ENCODE measurements at places on chromosomes 1 and 21. TPM values are rescaled to one million over a fixed set of nuclear protein-coding genes. Genes with fewer than 3 reads are reported as not detected.

- peaks cover 6% of the 10 kb centered on the region for H3K27me3 ChIP-seq
- peaks cover 40% of the 10 kb centered on the region for H3K4me1 ChIP-seq
- no peak within 1 kb of the TSS for H3K27ac ChIP-seq
- no peak within 1 kb of the TSS for H3K4me3 ChIP-seq
These were observed at the start of gene ACKR1 for GRCh38 chr1:159204161-159205141. TSS of gene ACKR1 (plus strand) at chr1:159204875. CDS start at chr1:159204960, 85 bp downstream.

GRCh38 chr1:145751491-145752037 lies 32.3 kb downstream of the CD160 start:
- H3K4me3 ChIP-seq, result no peak overlapping the region
- no peaks in the 10 kb centered on the region for H3K27me3 ChIP-seq
- DNase-seq, result no peak
- H3K27ac ChIP-seq, result no peak overlapping the region

DNA sequence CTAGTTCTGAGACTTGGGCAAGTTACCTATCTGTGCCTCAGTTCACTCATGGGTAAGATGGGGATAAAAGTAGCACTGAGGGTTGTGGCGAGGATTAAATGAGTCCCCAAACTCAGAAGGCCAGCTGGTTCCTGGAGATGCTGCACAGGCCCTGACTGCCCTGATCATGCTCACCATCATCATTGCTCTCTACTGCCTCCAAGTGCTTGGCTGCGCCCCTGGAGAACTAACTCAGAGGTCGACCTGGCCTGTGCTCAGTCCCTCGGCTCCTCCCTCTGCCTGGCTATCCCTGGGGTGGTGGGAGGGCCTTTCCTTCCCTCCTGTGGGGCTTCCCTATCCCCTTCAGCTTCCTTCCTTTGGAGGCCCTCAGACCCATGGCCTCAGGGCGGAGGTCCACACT lies 5.6 kb downstream of the SLC5A9 start:
- no peaks in the 10 kb centered on the region for H3K36me3 ChIP-seq
- peaks cover 4% of the 10 kb centered on the region for H3K4me1 ChIP-seq
- no peak overlapping the region for H3K4me3 ChIP-seq

DNA sequence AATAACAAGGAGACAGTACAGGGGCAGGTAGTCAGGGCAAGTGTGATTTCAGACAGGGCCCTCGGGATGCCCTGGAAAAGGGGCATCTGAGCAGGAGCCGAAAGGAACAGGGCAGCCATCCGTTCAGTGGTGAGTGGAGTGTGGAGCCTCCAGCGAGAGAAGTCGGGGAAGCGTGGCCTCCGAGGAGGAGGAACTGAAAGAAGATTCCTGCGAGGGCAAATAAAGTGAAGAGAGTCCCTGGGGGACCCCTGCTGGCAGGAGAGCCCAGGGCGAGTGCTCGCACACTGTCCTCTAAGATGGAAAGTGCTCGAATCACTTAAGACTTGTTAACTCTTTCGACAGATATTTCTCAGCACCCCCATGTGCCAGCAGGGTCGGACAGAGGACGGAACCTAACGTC lies 3.5 kb upstream of the UTS2 start:
- no peaks in the 10 kb centered on the region for H3K27me3 ChIP-seq
- H3K4me1 ChIP-seq, result peaks cover 18% of the 10 kb centered on the region
- no peak overlapping the region for H3K4me3 ChIP-seq
- DNase-seq, result no peak

GRCh38 chr1:175717610-175718540 lies 25.5 kb downstream of the TNR start:
- peaks cover 23% of the 10 kb centered on the region for H3K4me1 ChIP-seq
- H3K27me3 ChIP-seq, result peaks cover 3% of the 10 kb centered on the region
- no peak overlapping the region for H3K4me3 ChIP-seq
- DNase-seq, result no peak
- no peaks in the 10 kb centered on the region for H3K36me3 ChIP-seq
- H3K27ac ChIP-seq, result no peak overlapping the region

DNA sequence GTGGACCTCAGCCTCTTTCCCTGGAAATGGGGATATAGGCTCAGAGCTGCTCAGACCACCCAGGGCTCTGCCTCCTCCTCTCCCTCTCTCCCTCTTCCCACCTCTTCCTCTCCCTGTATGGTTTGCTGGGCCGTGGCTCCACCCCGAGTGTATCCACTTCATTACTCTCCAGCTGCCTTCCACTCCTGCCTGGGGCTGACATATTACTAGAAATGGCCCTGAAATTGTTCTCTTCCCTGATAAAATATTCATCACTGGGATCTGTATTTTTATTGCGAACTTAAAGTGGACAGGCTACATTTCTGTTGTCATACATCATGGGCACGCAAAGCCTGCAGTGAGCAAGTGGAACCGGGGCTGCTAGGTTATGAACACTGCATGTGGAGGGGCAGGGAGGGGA lies 225.0 kb downstream of the HHAT start:
- H3K27ac ChIP-seq, result no peak overlapping the region
- no peaks in the 10 kb centered on the region for H3K27me3 ChIP-seq
- no peak overlapping the region for H3K4me3 ChIP-seq
- DNase-seq, result no peak
- no peaks in the 10 kb centered on the region for H3K4me1 ChIP-seq
- H3K36me3 ChIP-seq, result no peaks in the 10 kb centered on the region

GRCh38 chr1:119288751-119289150 lies 79.8 kb upstream of the HAO2 start:
- no peak for DNase-seq
- no peak overlapping the region for H3K27ac ChIP-seq
- peaks cover 38% of the 10 kb centered on the region for H3K4me1 ChIP-seq
- H3K27me3 ChIP-seq, result no peaks in the 10 kb centered on the region

The ZNF684 gene
- 5.0 TPM for total RNA-seq

DNA sequence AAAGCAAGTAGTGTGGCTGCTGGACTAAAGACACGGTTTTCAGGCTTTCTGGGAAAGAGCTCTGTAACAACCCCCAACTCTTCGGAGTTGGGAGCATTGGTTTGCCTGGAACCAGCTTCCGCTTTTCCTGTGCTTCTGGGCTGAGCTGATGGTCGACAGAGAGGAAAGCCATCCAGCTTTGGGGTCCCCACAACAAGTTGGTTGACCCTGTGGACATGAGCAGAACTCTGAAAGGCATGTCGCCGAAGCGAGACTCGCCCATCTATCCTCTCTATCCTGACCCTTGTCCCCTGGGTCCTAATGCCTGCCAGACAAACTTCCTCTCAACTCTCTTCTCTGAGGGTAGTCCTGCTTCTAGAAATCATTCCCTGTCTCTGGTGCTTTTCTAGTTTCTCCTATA lies 31.9 kb upstream of the FCGR2A start:
- peaks cover 29% of the 10 kb centered on the region for H3K4me1 ChIP-seq
- peaks cover 52% of the 10 kb centered on the region for H3K27me3 ChIP-seq
- H3K4me3 ChIP-seq, result peak overlapping the region; percentile 87
- peak; percentile 38 for DNase-seq
- no peak overlapping the region for H3K27ac ChIP-seq

DNA sequence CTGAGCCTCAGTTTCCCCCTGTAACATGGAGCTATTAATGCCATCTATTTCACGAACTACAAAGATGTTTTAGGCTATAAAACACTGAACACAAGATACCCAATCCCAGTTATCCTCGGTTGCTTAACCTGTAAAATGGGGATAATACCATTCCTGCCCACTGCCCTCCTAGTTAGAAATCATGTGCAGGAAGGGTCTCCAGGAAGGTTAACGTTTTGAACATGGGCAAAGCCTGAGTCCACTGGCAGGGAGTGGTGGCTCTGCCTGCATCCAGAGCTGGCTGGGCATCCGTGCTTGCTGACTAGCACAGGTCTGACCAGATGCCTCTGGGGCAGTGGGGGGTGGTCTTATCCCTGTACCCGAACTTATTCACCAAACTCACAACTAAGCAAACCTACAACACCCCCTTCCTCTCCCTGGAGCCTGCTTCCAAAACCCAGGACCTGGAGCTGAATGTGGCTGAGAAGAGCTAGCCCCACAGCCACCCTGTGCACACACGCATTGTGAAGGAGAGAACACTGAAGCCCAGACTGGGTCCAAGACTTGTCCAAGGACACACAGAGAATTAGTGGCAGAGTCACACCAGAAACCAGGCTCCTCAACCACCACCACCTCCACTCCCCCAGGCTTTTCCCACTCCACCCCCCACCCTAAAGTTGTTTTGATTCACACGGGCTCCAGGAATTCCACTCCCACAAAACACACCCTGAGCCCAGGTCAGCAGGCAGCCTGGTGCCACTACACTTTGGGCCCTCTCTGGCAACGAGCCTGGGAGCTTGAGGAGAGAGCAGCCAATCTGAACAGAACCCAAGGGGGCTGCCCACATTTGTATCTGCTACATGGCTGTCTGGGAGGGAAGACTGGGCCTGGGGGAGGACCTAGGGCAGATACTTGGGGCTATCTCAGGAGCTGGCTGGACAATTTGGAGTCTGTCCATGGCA lies 1.6 kb downstream of the E2F2 start:
- H3K27me3 ChIP-seq, result peaks cover 52% of the 10 kb centered on the region
- no peak for DNase-seq
- H3K36me3 ChIP-seq, result no peaks in the 10 kb centered on the region
- no peak overlapping the region for H3K27ac ChIP-seq

- peaks cover 18% of the 10 kb centered on the region for H3K4me1 ChIP-seq
- H3K27ac ChIP-seq, result no peak overlapping the region
- H3K27me3 ChIP-seq, result peaks cover 12% of the 10 kb centered on the region
- H3K4me3 ChIP-seq, result peak overlapping the region; percentile 75
- peak; percentile 80 for DNase-seq
- peaks cover 9% of the 10 kb centered on the region for H3K36me3 ChIP-seq
These were observed 8.2 kb downstream of the SYTL1 start for GRCh38 chr1:27349784-27350662.

- H3K27ac ChIP-seq, result no peak overlapping the region
- no peaks in the 10 kb centered on the region for H3K27me3 ChIP-seq
- H3K4me1 ChIP-seq, result no peaks in the 10 kb centered on the region
- DNase-seq, result no peak
These were observed 17.3 kb upstream of the ABCG1 start for GRCh38 chr21:42201615-42202161.

GRCh38 chr1:43843684-43844083 lies 89.9 kb upstream of the ARTN start:
- no peak for DNase-seq
- H3K36me3 ChIP-seq, result peaks cover 24% of the 10 kb centered on the region
- H3K27me3 ChIP-seq, result peaks cover 3% of the 10 kb centered on the region
- no peak overlapping the region for H3K4me3 ChIP-seq

DNA sequence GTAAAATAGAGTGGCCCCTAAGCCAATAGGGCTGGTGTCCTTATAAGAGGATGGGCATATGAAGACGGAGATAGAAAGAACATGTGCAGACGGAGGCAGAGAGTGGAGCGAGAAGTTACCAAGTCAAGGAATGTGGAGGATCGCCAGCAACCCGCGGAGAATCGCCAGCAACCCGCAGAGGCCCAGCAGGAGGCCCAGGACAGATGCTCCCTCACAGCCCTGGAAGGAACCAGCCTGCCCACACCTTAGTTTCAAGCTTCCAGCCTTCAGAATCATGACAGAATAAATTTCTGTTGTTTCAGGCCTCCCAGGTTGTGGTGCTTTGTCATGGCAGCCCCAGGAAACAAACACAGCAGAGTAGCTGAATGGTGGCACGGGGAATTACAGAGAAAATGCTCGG lies 9.6 kb downstream of the CLDN14 start:
- H3K27ac ChIP-seq, result peak overlapping the region; percentile 16
- no peaks in the 10 kb centered on the region for H3K36me3 ChIP-seq
- H3K4me1 ChIP-seq, result peaks cover 22% of the 10 kb centered on the region

DNA sequence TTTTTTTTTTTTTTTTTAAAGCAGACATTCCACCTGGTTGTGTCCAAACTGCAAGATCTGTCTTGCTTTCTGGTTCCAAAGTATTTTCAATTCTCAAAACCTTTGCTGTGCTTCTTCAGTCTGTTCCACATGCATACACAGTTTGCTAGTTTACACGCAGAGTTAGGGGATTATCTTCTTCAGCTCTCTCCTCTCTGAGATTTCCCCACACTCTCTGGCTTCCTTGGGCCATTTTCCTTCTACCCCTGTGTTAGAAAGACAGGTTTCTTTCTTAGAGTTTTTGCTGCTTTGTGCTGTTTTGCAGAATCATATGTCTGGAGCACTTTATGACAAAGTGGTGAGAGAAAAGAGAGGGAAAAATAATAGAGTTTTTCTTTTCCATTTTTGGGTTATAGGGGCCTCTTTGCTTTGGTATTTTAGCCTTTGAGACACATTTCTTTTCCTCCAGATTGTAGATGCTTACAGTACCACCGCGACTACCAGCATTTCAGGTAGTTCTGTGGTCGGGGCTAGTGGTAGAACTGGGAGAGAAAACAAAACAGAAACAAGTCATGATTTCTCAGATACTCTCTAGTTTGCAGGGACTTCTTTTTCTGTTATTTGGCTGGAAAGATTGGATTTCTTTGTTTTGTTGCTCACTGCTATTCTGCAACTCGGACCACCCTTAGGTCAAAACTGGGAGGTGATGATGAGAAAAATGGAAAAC lies 66.3 kb downstream of the RABGAP1L start:
- H3K4me1 ChIP-seq, result no peaks in the 10 kb centered on the region
- DNase-seq, result no peak
- H3K36me3 ChIP-seq, result peaks cover 21% of the 10 kb centered on the region
- H3K27me3 ChIP-seq, result no peaks in the 10 kb centered on the region

GRCh38 chr1:41598325-41598724 lies 113.8 kb upstream of the EDN2 start:
- H3K4me3 ChIP-seq, result no peak overlapping the region
- no peaks in the 10 kb centered on the region for H3K36me3 ChIP-seq
- H3K4me1 ChIP-seq, result no peaks in the 10 kb centered on the region
- no peak for DNase-seq
- H3K27me3 ChIP-seq, result no peaks in the 10 kb centered on the region
- H3K27ac ChIP-seq, result no peak overlapping the region

DNA sequence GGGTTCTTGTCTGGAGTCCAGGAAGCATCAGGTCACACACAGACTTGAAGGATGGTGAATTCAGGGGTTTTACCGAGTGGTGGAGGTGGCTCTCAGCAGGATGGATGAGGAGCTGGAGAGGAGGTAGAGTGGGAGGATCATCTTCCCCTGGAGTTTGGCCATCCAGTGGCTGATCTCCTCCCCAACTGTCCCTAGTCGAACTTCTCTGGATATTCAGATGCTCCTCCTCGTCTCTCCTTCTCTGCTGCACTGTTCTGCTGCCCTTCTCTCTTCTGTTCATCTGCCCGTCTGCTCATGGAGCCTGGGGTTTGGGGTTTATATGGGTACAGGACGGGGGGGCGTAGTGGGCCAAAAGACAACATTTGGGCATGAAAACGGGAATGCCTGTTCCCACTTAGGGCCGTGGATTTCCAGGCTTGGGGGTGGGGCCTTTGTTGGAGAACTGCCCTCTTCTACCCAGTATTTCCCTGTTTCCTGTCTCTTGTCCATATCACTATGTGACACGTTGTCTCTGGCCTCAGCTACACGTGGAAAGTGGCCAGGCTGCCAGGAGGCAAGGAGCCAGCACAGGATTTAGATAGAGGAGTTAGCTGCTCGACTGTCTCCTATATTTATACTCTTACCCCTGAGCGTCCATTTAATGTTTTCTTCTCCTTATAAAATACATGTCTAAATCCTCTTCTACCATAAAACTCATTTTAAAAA lies 76.7 kb downstream of the SIPA1L2 start:
- H3K36me3 ChIP-seq, result no peaks in the 10 kb centered on the region
- peaks cover 81% of the 10 kb centered on the region for H3K4me1 ChIP-seq
- no peak overlapping the region for H3K4me3 ChIP-seq
- DNase-seq, result no peak
- no peak overlapping the region for H3K27ac ChIP-seq

The ZNF362 gene
- 24.2 TPM for total RNA-seq
